Cerebellum (tissue), 4 donors: ENCODE measurements at places on chromosomes 1 and 21.
A peak's percentile ranks its signal among the peaks of the same experiment; 100 is the strongest.

DNA sequence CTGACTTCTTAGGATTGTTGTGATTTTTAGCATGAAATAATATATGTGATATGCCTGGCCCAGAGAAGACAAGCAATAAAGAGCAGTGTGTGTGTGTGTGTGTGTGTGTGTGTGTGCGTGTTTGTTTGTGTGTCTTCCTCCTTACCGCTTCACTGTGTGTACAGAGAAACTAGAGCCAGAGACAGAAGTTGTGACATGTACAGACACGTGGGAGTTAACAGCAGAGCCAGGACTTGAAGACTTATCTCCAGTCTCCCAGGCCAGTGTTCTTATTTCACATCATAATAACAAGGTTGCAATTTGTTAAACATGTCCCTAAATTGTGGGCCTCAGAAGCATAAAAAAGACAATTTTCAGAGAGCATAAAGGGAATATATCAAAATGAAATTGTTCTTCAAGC is 192.0 kb upstream of the JUN start:
- DNase-seq: no peak

GRCh38 chr1:224433701-224434672 is 610 bp downstream of the WDR26 start:
- DNase-seq: peak; percentile 23

- no peak for DNase-seq
Measured at GRCh38 chr1:190373705-190374336, 103.8 kb downstream of the BRINP3 start.

GRCh38 chr1:201028461-201028889 is 5.0 kb upstream of the KIF21B start:
- DNase-seq: no peak

- DNase-seq: no peak
Measured at GRCh38 chr1:156998840-156999500, 46.6 kb downstream of the ARHGEF11 start.

- peak; percentile 76 for DNase-seq
Measured at GRCh38 chr1:56074007-56074651, 505.2 kb downstream of the PLPP3 start.

- no peak for DNase-seq
Measured at GRCh38 chr1:1422465-1423244, 1.6 kb upstream of the ANKRD65 start.

DNA sequence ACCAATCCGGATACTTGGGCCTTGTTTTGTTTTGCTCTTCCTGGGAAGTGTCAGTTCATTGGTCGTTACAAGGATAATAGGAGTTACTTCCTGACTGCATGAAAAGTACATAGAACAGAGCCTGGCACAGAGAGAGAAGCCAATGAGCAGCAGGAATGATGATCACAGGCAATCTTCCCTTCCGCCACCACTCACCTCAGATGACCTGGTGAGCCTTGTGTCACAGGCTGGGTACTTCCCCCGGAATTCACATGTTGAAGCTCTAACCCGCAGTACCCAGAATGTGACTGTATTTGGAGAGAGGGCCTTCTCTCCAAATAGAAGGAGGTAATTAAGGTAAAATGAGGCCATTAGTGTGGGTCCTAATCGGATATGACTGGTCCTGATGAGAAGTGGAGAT is 18.8 kb upstream of the GPR137B start:
- DNase-seq: no peak

DNA sequence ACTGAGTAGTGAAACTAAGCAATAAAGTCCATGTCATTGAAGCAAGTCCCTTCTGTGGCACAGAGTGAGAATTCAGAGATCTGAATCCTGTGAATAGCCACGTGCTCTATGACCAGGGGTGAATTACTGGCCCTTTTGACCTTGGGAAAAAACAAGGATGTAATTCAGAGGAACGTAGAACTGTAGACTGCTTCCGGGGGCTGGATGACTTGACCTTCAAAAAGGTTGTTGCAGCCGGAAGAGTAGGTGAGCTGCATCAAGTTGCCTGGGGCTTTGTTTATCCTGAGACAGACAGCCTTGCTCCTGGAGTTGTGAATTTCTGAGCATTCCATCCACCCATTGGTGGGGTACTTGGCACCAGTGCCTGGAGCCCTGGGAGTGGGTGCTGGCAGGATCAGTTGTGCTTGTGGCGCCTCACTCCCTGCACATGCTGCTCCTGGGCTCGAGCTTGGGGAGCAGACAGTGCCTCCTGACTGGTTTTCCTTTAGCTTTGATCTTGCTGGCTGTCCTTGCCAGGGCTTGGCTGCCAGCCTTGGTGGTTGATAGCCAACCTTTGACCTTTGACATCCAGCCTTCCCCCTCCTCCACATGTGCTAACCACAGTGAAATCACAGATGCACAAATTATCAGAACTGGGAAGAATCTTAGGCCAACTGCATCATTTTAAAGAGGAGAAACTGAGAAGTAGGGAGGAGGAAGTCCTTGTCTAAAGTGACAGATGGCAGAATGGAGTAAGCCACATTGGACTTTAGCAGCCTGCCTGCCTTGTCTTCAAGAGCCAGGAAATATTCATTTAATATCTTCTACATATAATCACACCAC is 16.2 kb upstream of the MYOG start:
- DNase-seq: peak; percentile 72

DNA sequence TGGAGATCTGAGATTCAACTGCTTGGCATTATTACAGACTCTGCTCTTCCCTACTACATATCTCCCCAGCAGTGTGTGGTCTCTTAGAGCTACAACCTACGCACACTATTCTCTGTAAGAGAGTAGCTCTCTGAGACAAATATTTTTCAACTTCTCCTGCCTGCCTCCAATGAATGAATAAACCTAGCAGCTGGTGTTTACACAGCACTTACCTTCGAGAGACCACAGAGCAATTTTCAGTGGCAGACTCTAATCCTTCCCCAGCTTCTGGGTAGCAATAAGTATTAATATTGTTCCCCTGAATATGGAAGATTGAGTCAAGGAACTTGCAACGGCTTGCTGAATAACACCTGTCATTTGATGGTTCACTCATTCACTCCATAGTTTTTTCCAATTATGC is 350.9 kb upstream of the SPAG17 start:
- DNase-seq: no peak
